Progenitor cell of endocrine pancreas (in vitro differentiated cells): ENCODE measurements at places on chromosomes 16 and 17. TPM values are rescaled to one million over a fixed set of nuclear protein-coding genes. Genes with fewer than 3 reads are reported as not detected.

Gene PRMT7
- 60.0 and 70.5 TPM in 2 replicates for total RNA-seq

DNA sequence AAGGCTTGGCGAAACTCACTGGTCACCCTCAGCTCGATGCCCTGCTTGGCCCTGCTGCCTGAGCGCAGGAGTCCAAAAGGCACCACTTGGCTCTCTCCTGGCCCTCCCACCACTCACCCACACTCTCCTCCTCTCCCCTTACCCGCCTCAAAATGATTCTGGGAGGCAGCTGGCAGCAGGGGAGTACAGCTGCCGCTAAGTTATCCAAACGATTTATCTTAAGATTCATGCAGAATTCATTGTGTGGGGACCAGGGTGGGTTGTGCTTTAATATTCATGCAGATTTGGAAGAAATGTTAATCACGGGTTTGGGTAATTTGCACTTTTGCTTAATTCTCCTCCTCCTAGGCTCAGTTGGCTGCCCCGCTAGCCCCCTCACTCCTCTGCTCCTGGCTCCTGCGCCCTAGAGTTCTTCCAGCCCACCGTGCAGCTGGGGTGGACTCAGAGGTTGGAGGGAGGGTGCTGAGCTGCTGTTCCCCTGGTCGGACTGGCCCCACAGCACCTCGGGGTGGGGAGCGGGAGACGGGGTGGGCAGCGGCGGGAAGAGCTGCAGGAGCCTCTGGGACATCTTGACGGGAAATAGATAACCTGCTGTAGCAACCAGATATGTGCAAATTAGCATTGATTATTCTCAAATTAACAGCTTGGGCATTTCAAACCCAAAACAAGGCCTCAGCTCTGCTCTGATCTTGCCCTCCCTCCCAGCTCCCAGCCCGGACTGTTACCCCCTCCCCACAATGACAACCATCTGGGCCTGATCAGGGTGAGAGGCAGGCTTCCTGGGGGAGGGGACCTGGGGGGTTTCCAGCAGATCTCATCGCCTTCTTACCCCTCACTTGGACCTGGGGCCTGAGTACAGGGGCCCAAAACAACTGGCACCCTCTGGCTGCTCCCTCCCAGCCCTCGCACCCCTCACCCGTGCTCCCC is 122.6 kb upstream of the RPL38 start:
- H3K4me1 ChIP-seq, result peaks cover 3% of the 10 kb centered on the region
- no peak for DNase-seq
- H3K27ac ChIP-seq, result no peak overlapping the region

Gene SOX15
- 0.93 and 1.0 TPM in 2 replicates for total RNA-seq

GRCh38 chr17:81027038-81027437 is 7.9 kb upstream of the BAIAP2 start:
- peaks cover 13% of the 10 kb centered on the region for H3K4me1 ChIP-seq
- peaks cover 20% of the 10 kb centered on the region for H3K27me3 ChIP-seq
- H3K36me3 ChIP-seq, result no peaks in the 10 kb centered on the region
- DNase-seq, result no peak
- no peak overlapping the region for H3K27ac ChIP-seq

DNA sequence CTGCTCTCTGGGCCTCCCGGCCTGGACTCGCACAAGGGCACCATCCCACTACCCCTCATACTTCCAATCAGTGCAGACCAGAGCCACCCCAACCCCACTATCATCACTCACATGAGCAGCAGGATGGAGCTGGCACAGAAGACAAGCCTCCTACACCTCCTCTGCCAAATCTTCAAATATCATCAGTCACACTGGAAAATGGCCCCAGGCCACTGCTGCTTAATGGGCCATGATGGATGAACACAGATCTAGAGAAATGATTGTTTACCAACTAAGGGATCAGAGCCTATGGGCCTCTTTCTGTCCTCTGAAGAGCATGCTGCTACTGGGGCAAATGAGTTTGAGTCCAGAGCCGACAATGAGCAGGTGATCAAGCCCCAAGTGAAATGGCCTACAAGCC is 165.5 kb downstream of the GRIN2A start:
- H3K27me3 ChIP-seq, result peaks cover 8% of the 10 kb centered on the region
- no peak overlapping the region for H3K4me3 ChIP-seq
- H3K27ac ChIP-seq, result no peak overlapping the region
- no peaks in the 10 kb centered on the region for H3K36me3 ChIP-seq
- DNase-seq, result no peak

- H3K27me3 ChIP-seq, result peaks cover 42% of the 10 kb centered on the region
- DNase-seq, result no peak
- H3K4me1 ChIP-seq, result no peaks in the 10 kb centered on the region
- no peak overlapping the region for H3K27ac ChIP-seq
- no peaks in the 10 kb centered on the region for H3K36me3 ChIP-seq
- no peak overlapping the region for H3K4me3 ChIP-seq
Measured at GRCh38 chr17:8955021-8955959, 10.2 kb downstream of the PIK3R5 start.

DNA sequence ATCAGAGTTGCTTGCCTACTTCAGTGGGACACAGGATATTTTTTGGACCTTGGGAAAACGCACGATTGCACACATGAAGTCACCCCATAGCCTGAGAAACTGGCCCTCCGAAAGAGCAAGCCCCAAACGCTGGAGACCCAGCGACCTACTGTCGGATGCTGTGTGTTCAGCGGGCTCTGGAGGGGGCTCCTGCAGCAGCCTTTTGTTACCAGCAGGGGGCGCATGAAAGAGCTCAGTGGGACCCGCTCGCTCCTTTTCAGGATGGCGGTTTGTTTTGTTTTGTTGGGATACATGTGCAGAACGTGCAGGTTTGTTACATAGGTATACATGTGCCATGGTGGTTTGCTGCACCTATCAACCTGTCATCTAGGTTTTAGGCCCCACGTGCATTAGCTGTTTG is 28.4 kb downstream of the MYH3 start:
- no peak for DNase-seq
- peaks cover 2% of the 10 kb centered on the region for H3K4me1 ChIP-seq
- no peak overlapping the region for H3K4me3 ChIP-seq
- H3K27ac ChIP-seq, result no peak overlapping the region
- peaks cover 2% of the 10 kb centered on the region for H3K27me3 ChIP-seq

DNA sequence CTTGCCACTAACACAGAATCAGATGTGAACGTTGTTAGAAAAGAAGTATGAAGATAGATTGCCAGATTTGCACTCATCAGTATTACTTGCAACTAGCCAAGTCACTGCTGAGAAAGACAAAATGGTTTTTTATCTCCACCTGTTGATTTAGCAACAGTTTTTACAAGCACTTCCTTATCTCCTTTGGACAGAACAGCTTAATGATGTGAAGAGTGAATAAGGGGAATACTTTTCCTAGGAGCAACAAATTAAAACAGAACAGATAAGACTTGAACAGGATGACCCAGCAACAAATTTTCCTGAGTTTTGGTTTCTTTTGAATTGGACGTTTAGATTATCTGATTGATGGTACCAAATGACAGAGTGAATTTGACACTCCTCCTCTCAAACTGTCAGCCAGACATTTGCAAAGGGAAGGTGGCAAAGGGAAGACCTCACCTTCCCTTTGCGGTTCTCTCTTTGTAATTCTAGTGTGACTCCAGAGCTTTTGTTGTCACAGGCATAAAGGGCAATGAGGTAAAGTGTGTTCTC is 130.6 kb downstream of the NLK start:
- DNase-seq, result no peak
- H3K4me3 ChIP-seq, result no peak overlapping the region

Gene ATAD5
- 13.4 and 14.0 TPM in 2 replicates for total RNA-seq

Gene EZH1
- 31.4 and 31.9 TPM in 2 replicates for total RNA-seq

GRCh38 chr17:48052956-48053757 is 5.0 kb downstream of the NFE2L1 start:
- H3K27ac ChIP-seq, result peak overlapping the region; percentile 83
- no peak for DNase-seq
- H3K4me1 ChIP-seq, result peaks cover 38% of the 10 kb centered on the region
- peak overlapping the region; percentile 29 for H3K4me3 ChIP-seq
- H3K27me3 ChIP-seq, result no peaks in the 10 kb centered on the region

- no peak overlapping the region for H3K27ac ChIP-seq
- peaks cover 6% of the 10 kb centered on the region for H3K4me1 ChIP-seq
- H3K36me3 ChIP-seq, result peaks cover 8% of the 10 kb centered on the region
- H3K27me3 ChIP-seq, result peaks cover 14% of the 10 kb centered on the region
- H3K4me3 ChIP-seq, result no peak overlapping the region
Measured at GRCh38 chr17:57838453-57838852, 11.4 kb downstream of the MRPS23 start.

DNA sequence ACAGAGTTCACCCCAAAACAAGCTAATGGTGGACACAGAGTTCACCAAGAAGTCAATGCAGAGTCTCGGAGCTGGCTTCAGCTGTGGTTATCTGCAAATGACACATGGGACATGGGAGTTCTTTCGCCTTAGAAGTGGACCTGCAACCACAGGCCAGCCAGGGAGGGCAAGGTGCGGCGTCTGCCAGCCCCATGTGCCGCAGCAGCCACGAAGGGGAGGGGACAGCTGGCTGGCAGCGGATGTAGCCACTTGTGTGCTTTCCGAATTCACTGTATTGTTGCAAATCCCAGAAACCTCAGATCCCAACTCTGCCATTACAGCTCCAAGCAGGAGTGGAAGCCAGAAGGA is 24.8 kb downstream of the LMF1 start:
- H3K36me3 ChIP-seq, result peaks cover 36% of the 10 kb centered on the region
- no peak overlapping the region for H3K4me3 ChIP-seq
- no peaks in the 10 kb centered on the region for H3K4me1 ChIP-seq
- DNase-seq, result no peak
- no peak overlapping the region for H3K27ac ChIP-seq

- no peak overlapping the region for H3K4me3 ChIP-seq
- H3K36me3 ChIP-seq, result no peaks in the 10 kb centered on the region
- H3K4me1 ChIP-seq, result peaks cover 7% of the 10 kb centered on the region
Measured at GRCh38 chr17:8074554-8074953, 13.0 kb downstream of the ALOX12B start.

- H3K36me3 ChIP-seq, result no peaks in the 10 kb centered on the region
- peaks cover 3% of the 10 kb centered on the region for H3K27me3 ChIP-seq
- H3K4me3 ChIP-seq, result no peak overlapping the region
- H3K27ac ChIP-seq, result no peak overlapping the region
Measured at GRCh38 chr17:61000911-61001310, 323.3 kb downstream of the BCAS3 start.

- H3K36me3 ChIP-seq, result peaks cover 35% of the 10 kb centered on the region
- H3K4me3 ChIP-seq, result no peak overlapping the region
- H3K27me3 ChIP-seq, result no peaks in the 10 kb centered on the region
- DNase-seq, result no peak
- peaks cover 8% of the 10 kb centered on the region for H3K4me1 ChIP-seq
Measured at GRCh38 chr16:27351989-27352388, 38.2 kb downstream of the IL4R start.

Gene C17orf113
- 3.2 and 3.7 TPM in 2 replicates for total RNA-seq

Gene LCAT
- total RNA-seq, result 31.9 and 32.1 TPM in 2 replicates

GRCh38 chr17:51793686-51794085 is 364.8 kb downstream of the CA10 start:
- no peak for DNase-seq
- H3K27ac ChIP-seq, result no peak overlapping the region
- no peak overlapping the region for H3K4me3 ChIP-seq
- H3K4me1 ChIP-seq, result no peaks in the 10 kb centered on the region

Gene CIBAR2
- total RNA-seq, result 0.43 and 0.80 TPM in 2 replicates

GRCh38 chr16:79169239-79169638 is 431.3 kb downstream of the MAF start:
- no peak overlapping the region for H3K27ac ChIP-seq
- DNase-seq, result no peak
- H3K4me1 ChIP-seq, result peaks cover 19% of the 10 kb centered on the region
- no peaks in the 10 kb centered on the region for H3K27me3 ChIP-seq

DNA sequence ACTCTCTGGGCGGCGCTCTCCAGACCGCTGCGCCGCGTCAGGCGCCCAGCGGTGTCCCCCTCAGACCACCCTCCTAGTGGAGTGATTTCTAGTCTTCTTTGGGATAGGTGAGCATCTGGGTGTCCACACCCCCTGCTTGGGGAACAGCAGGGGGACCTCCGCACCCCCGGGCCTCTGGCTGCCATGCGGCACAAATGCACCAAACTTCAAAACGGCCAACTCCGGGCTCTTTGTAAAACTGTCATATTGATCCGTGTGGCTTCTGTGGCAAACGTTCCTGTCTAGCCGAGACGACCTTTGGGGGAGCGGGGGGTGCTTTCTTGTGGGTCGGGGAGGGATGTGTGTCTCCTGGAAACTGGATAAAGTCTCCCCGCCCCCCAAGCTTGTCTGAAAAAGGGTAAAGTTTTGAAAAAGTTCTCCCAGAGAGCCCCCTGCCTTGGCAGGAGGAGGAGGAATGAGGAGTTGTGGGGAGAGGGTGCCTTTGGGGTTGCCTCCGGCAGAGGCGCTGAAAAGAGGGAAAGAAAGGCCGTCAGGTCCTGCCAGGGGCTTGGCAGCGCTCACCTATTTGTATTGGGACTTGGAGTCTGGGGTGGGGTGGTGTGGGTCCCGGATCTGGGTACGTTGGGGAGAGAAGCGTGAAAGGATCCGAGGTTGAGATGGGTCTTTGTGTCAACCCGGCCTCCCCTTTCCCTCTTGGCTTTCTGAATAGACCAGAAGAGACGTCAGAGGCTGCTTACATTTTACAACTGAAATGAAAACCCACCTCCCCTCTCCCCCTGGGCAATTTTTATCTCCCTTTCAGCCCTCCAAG is 2.2 kb upstream of the CHD3 start:
- no peak overlapping the region for H3K4me3 ChIP-seq
- no peak for DNase-seq
- H3K36me3 ChIP-seq, result peaks cover 8% of the 10 kb centered on the region
- H3K27ac ChIP-seq, result no peak overlapping the region
- no peaks in the 10 kb centered on the region for H3K27me3 ChIP-seq
- H3K4me1 ChIP-seq, result peaks cover 3% of the 10 kb centered on the region

DNA sequence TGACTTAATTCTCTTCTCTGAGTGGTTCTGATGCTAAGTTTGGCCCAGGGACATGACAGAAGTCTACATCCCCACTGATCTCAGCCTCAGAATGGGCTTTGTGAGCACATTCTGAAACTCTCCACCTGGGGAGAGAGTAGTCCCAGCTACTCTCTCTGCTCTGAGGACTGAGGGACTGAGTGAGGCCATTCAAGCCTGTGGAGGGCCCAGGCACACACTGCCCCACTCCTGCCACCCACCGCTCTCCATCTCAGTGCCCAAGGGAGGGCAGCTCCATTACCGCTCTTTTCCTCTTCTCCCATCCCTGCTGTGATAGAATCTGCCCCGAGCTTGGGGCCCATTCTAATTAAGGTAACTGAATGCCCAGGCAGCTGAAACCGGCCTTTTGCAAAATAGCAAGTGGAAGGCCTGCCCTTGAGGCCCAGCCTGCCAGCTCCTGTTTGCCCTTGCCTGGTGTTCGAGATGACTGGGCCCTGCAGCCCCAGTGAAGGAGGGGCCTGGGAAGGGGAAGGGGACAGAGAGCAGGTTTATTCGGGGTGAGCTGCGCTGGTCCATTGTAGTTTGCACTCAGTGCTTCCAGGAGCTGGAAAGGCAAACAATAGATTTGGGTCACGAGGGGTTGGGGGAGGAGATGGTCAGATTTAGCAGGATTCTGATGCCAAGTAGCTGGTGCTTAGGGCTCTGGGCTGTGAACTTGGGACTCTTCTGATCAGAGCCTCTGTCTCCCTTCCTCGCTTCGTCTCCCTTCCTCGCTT is 76.2 kb downstream of the RAB11FIP4 start:
- H3K27me3 ChIP-seq, result no peaks in the 10 kb centered on the region
- peaks cover 23% of the 10 kb centered on the region for H3K4me1 ChIP-seq
- no peak overlapping the region for H3K4me3 ChIP-seq
- H3K36me3 ChIP-seq, result no peaks in the 10 kb centered on the region
- DNase-seq, result no peak

Gene ZNF385C
- 2.7 TPM in 2 replicates for total RNA-seq

GRCh38 chr17:14396547-14396946 is 95.7 kb downstream of the HS3ST3B1 start:
- peaks cover under 1% of the 10 kb centered on the region for H3K36me3 ChIP-seq
- no peak for DNase-seq
- peaks cover 5% of the 10 kb centered on the region for H3K4me1 ChIP-seq
- no peak overlapping the region for H3K4me3 ChIP-seq
- no peak overlapping the region for H3K27ac ChIP-seq
